ENCODE measurements at places on chromosomes 13 and 19.

DNA sequence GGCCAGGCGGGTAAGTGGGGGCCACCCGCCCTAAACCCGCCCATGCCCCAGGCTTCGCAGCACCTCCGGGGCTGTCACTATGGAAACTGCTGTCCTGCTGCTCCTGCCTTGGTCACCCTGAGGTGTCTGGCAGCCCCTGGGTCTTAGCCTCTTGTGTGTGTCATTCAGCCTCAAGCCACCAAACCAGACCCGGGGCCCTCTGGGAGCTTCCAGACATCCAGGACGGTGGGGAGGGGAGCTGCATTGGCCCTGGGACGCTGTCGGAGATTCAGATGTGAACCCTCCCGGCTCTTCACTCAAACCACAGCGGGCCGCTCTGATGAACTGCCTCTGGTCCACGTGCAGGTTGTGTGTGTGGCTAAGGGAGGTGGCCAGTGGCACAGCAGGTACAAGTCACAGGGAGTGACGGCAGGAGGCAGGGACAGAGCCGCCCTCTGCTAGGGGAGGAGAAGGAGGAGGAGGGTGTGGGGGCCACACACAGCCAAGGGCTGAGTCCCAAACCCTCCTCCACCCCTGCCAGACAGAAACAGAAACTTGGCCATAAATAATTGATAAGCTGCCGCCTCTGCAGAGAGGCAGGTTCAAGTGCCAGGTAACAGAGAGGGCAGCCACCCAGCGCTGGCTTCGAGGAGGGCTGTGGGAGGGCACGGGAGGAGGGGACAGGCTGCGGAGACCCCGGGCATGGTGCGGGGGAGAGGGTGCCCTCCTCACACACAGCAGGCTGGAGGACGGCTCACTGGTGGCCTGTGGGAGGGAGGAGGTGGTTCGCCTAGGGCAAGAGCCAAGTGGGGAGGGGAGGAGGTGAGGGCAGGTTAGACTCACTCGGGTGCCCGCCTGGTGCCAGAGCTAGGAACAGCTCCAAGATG is 8.0 kb downstream of the NANOS3 start:
- no peak for DNase-seq

DNA sequence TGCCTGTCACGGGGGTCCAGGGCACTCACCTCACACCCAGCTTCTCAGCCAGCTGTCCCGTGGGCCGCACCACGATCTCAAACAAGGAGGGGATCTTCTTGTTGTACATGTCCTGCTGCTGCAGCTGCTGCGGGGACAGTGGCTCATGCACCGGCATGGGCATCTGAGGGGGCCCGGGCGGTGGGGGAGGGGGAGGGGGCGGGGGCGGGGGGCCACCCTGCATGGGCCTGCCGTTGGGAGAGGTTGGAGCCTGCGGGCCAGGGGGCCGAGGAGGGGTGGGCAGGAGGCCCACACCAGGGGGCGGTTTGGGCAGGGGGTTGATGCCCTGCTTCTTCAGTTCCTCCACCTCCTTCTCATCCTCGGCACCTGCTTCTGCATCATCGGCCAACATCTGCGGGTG is 23.9 kb upstream of the TMEM160 start:
- DNase-seq: no peak

GRCh38 chr13:59422646-59423045 is 741.1 kb downstream of the DIAPH3 start:
- no peak for DNase-seq

- no peak for DNase-seq
These were observed 8.7 kb upstream of the IZUMO2 start for GRCh38 chr19:50171752-50172151.

DNA sequence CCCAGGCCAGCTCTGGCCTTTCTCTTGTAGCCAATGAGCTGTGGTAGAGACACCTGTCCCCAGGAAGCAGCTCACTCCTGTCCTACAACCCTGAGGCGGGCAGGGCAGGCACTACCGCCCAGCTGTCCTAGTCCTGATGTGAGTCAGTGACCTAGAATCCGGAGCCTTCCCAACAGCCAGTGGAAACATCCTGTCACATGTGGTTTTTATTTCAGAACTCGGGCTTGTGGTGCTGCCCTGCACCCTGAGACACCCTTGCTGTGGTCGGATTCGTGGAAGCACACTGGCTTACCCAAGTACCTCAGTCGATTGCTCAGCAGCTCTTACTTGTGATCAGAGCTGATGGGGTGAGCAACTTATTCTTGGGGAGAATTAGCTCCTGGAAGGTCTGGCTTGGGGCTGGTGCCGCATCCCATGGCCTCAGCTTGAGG is 83.6 kb upstream of the ARHGEF7 start:
- peak; percentile 71 for DNase-seq

- DNase-seq: no peak
These were observed 38.3 kb upstream of the C13orf46 start for GRCh38 chr13:114012141-114012540.

DNA sequence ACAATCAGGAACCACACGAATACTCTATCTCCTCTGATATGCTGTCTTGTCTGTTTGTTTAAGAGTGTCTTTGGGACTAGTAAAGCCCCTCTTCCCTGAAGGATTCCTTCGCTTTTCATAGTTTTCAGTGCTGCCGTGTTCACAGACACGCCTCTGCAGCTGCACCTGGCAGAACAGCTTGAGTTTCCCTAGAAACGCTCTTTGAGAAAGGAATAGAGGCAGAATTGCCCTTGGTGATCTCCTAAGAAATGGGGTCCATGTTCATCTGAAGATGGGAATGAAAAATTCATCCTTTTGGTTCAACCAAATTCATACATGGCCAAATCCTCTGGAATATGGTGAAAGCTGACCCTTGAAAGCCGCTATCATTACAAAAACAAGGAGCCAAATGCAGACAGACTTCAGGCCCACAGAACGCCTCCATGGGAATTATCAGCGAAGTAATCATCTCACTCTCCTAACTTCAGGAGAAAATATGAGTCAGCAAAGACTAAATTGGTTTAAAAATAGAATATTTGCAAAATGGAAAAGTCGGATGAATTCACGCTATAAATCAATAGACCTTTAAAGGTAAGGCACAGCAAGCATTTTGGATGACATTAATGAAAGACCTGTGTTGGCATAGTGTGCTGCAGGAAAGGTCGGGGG is 5.5 kb downstream of the SACS start:
- DNase-seq: no peak

- no peak for DNase-seq
These were observed 344.0 kb downstream of the MTUS2 start for GRCh38 chr13:29164116-29164515.

GRCh38 chr13:98974053-98974452 is 3.8 kb downstream of the DOCK9 start:
- no peak for DNase-seq

- no peak for DNase-seq
These were observed 164.2 kb downstream of the FOXO1 start for GRCh38 chr13:40502236-40502635.

- no peak for DNase-seq
These were observed 33.1 kb upstream of the ZNF331 start for GRCh38 chr19:53504885-53505284.

GRCh38 chr19:14107581-14108461 is 9.7 kb downstream of the PRKACA start:
- DNase-seq: no peak
